ENCODE measurements at places on chromosomes 12 and 14.

- DNase-seq, result no peak
Measured at GRCh38 chr14:69547701-69548348, 26.8 kb downstream of the CCDC177 start.

DNA sequence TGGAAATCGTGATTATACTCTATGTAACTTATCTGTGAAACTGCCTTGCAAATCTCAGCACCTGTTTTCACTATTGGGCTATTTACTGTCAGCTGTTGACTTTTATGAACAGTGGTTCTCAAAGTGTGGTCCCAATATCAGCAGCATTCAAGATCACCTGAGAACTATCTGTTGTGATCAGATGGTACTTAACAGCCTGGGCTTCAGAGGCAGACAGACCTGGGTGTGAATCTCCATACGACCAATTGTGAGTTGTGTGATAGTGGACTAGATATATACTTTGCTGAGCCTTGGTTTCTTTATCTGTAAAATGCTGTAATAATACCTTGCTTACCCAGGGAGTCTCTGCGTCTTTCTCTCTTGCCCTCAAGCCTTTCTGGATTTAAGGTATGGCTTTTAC lies 105.1 kb downstream of the ERGIC2 start:
- no peak for DNase-seq

GRCh38 chr12:5430641-5431603 lies 986 bp upstream of the NTF3 start:
- no peak for DNase-seq

DNA sequence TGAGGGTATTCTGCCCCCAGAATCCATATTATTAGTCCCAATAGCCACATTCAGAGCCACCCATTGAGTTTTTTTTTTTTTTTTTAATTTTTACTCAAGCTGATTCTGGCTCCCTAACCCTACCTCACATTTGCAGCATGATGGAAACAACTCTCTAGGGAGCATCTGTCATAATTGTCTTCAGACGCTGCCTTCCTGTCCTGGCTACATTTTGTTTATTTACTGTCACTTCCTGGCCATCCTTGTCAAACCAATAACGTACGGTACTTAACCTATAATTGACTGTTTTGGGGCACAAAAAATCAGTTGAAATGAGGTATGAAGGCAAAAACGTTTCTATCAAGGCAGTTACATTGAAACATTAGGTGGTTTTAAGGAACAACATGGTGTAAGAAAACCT lies 2.1 kb downstream of the GLIPR1 start:
- no peak for DNase-seq

DNA sequence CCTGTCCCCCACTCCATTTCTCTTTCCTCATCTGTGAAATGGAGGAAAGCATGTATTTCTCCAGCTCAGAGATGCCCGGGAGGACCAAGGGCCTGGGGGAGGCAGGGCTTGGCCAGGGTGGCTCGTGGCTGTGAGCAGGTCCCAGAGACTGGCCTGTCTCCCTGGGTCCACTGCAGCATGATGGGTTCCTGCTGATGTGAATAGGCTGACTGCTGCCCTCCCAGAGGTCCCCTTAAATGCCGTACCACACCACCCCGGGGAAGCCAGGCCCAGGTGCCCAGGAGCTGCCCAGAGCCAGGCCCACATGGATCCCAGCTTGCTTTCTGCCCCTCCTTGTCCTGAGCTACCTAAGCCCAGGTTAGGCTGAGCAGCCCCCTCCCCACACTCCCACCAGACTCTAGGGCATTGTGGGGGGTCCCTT lies 158.2 kb upstream of the C14orf180 start:
- DNase-seq, result no peak

GRCh38 chr14:71143381-71144290 lies 236.4 kb downstream of the PCNX1 start:
- DNase-seq, result no peak

DNA sequence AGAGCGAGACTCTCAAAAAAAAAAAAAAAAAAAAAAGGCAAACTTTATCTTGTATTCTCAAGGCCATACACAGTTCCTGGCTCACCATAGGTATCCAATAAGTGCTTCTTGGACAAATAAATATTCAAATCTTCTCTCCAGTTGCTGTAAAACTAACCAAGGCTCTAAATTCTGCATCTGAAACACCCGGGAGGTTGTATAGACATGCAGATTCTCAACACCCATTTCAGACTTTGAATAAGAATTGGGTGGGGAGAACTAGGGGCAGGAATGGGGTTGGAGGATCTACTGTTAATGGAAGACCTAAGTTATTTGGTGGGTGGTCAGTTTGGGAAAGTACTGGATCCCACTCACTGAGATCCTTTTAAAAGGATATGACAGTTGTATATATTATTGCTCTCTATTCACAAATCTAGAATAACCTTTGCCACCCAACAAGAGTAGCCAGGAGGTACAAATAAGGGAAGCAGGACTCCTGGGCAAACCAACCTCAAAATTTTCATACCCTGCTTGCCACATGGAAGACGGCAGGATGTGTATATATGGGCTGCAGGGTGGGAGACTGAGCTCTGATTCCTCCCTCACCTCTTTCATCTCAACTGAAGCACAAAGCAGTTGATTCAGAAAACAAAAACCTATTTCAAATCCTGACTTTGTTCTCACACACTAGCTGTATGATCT lies 879 bp downstream of the GDF3 start:
- no peak for DNase-seq

DNA sequence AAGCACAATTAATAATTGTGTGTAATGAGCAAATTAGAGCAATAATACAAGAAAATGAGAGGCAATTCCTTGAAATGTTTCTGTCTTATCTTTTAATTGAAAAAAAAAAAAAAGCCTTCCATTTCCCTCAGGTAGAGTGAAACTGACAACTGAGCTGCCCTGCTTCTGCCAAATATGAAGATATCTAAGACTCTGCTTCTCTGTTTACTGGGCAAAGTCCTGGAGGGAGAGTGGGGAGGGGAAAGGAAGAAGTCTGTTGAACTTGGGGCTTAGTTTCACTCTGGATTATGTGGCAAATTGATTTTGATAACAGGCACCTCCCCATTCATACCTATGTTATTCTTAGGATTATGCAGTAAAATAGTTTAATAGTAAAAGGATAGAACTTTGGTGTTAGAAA lies 364.9 kb downstream of the NRXN3 start:
- DNase-seq, result no peak

- no peak for DNase-seq
Measured at GRCh38 chr12:31732926-31733548, 4.2 kb upstream of the AMN1 start.

DNA sequence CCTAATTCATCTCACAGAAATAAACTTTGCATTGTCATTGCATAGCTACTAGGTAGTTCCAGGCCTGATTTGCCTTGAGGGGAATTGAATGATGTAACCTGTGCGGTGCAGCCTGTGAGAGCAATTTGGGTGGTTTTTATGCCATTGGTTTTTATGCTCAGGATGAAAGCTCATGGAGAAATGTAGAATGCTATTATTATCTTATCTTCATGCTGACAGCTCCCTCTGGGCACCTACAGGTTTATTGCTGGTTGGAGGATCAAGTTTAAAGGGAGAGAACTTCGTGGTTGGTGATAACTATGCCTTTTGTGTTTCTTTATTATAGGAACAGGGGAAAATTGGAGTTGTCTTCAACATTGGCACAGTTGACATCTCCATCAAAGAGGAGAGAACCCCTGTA lies 547.9 kb downstream of the DIO2 start:
- no peak for DNase-seq

GRCh38 chr12:118368821-118369220 lies 3.9 kb downstream of the TAOK3 start:
- no peak for DNase-seq

All from NCI-H1105 treated with DMSO at 0.1 percent for 48 hours (cell line).